ENCODE measurements at places on chromosomes 2 and 18.

DNA sequence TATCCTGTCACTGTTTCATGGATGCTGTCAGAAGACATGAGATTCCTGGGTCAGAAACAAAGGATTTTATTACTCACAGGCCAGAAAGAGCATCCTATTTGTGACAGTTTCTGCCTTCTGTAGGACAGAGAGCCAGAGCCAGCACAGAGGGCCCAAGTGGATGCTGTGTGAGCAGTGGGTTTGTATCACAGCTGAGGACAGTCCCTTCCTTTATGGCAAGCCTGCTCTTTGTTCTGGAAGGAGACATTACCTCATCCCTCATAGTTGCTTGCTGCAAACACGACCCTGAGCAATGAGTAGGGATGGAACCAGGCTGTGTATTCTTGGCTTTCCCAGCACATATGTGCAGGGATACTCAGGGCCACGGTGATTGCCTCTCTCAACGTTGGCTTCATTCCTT lies 41.6 kb downstream of the ARHGEF4 start:
- DNase-seq, result no peak

DNA sequence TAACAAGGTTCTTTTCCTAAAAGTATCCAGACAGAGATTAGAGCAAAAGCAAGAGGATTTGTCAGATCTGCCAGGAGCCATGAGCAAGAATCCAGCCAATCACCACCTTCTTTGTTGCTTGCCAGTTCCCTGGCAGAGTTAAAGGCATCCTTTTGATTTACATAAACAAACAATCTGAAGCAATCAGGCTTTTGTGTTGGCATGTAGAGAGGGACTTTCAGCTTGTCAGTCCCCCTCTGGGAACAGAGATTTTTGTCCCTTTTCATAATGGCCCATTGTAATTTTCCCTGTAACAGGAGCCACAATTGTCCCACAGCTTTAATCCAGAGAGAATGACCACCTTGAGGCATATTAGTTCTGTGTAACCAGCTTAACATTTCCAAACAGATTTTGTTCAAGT lies at the start of gene ERMN:
Gene ERMN, minus strand, starts transcription at position 39 of the 400 bp plus-strand sequence. CDS start 182 bp downstream, outside the sequence.
- DNase-seq, result no peak

DNA sequence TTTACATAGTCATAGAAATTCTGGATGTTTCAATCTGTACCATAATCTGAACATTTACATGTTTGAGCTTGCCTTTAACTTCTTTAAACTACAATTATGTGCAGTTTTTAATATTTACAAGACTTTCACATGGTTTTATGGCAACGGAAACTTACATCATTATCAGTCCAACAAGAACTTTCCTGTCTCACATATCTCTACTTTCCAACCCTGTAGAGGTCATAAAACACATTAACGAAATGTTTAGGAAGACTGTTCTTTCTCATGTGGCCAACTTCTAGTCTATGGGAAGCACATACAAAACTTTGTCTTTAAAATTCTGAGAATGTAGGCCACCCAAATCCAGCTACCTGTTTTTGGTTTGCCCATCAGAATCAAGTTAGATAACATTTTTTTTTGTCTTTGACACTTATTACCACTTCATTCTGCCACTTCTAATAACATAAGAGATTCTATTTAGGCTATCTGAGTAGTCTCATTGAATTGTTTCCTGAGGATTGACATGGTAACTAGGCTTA lies 693.2 kb downstream of the KCNJ3 start:
- DNase-seq, result no peak

DNA sequence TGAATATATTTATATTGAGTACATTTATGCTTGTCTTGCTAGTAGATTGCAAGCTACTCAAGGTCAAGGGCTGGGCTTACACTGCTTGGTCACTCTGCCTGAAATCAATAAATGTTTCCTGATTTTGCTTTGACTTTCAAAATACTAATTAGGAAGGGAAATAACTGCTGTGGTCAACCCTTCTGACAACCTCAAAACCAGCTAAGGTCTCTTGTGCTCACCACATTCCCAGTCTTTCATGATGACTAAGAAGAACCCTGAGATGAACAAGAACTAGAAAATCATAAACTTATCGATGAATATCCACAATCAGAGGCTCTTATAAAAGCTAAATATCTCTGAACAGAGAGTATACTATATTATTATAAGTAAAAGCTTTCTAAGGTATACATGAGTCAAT lies 33.3 kb downstream of the ABCB11 start:
- DNase-seq, result no peak

DNA sequence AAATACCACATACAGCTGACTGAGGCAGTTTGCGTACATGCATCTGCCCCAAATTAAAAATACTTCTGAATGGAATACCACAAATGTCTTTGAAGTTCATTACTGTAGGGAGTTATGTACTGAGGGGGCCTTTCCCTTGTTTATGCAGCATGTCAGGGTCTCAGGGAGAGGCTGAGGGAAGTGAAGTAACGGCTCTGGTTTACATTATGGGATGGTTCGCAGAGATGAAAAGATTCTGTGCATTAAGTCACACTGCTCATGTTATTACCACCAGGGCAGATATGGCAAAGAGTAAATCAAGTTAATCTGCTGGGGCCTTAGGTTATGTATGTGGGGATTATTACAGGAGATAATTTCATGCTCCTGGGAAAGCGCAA lies 385.9 kb upstream of the RND3 start:
- peak; percentile 5 for DNase-seq

GRCh38 chr18:3319399-3319798 lies 57.5 kb downstream of the MYL12B start:
- DNase-seq, result no peak

DNA sequence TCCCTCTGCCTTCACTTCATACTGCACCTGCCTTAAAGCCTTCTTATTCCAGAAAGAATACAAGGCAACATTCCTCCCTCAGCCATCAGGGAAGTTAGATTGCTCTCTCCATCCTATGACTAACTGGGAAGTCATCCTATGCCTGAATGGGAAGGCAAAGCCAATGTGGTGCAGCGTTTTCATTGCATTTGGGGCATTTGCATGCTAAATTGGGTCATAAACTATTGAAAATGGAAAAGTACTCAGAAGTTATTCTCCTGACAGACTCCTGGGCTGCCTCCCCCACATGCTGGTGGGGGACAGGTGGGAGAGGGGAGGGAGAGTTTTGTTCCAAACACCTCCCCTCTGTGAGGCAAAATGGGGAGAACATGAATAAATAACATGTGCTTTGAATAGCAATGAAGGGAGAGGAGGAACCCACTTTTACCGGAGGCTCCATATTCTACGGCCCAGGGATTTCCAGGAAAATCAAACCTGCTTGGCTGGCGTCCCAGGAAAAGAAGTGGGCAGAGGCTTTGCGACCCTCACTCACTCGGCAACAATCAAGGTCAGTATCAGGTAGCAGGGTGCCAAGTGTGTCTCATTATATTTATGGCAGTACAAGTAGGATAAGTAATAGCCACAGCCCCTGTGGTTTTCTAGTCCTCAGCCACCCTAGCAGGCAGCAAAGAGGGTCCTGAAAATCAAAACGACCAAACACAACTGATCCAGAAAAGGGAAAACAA lies 84.1 kb downstream of the BOD1L2 start:
- no peak for DNase-seq

DNA sequence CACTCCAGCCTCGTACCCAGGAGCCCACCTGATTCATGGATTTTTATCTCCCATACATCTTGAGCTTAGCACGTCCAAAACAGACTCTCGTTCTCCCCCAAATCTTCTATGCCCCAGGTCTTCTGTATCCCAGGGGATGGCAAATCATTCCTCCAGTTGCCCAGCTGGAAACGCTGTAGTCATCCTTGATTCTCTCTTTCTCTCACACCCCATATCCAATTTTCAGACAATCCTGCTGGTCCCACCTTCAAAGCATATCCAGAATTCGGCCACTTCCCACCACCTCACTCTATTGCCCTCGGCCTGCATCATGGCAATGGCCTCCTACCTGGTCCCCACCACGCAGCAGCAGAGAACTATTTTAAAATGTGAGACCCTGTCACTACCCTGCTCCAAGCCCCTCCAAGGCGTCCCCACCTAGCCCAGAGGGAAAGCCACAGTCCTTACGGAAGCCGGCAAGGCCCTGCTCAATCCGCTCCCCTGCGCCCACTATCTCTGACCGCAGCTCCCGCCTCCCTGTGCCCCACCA lies 1.4 kb upstream of the GRHL1 start:
- DNase-seq, result no peak

- no peak for DNase-seq
Observed at GRCh38 chr2:152367547-152368390, 32.8 kb downstream of the FMNL2 start.

DNA sequence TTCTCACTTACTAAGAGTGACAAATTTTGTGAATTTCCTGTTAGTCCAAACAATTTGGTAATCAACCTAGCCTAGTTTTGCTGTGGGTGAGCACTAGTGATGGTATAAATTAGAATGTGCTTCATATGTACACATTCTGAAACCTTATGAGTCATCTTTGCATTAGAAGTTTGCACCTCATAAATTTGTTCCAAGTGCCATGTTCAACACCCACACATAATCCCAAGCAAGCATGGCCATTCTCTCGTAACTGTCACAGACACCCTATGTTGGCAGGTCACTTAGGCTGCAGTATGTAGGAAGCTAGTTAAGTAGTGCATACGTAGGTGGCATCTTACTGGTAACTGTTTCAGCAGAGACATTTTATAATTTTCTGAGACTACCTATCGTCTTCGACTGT lies 46.9 kb downstream of the NAB1 start:
- no peak for DNase-seq

GRCh38 chr2:206255003-206255402 lies 19.5 kb upstream of the ZDBF2 start:
- no peak for DNase-seq
